ENCODE measurements at places on chromosomes 6 and 20.
A peak's percentile ranks its signal among the peaks of the same experiment; 100 is the strongest.

GRCh38 chr6:10411131-10411970 lies 3.5 kb downstream of the TFAP2A start:
- DNase-seq: peak; percentile 77

DNA sequence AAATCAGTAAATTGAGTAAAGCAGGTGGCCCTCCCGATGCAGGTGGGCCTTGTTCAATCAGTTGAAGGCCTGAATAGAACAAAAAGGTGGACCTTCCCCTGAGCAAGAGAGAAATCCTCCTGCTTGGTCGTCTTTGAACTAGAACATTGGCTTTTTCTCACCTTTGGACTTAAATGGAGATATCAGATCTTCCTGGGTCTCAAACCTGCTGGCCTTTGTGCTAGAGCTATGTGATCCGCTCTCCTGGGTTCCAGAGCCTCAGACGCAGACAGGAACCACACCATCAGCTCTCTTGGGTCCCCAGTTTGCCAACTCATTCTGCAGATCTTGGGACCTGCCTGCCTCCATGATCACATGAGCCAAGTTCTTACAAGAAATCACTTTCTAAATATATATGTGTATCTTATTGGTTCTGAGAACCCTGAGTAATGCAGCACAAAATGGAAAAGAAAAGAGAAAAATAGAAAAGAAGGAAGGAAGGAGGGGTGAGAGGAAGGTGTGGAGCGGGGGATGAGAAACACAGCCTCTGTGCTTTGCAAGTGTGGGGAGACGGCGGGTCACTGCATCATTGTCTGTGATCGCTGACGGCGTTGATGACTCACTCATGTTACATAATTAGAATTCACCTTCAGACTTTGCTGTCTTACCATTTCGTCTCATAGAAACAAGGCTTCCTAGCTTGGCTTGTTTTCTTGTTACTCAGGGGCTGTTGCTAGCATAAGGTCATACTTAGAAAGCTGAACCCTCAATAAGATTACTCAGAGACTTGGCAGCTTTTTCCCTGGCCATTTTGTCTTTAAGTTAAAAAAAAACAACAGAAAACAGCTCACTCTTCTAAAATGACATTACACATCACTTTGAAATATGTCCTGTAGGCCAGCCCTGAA lies 85.7 kb upstream of the NEDD9 start:
- peak; percentile 90 for DNase-seq

GRCh38 chr20:51310216-51310615 lies 232.3 kb downstream of the NFATC2 start:
- DNase-seq: no peak

DNA sequence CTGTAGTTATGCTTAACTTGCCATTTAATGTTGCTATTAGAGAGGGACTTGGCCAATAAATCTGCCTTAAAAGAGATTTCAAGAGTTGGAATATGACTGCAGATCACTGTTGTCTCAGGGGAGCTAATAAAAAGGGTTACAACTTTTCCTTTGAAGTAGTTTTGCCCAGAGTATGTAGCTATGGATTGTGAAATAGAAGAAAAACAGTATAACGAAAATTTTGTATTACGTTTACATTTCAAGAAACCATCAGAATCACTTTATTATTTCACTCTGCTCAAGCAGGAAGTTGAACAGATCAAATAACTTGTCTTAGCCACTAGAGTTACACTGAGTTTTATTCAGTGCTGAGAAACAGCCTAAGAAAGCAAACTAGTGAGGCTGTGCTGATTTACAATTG lies 3.0 kb upstream of the ZSCAN26 start:
- no peak for DNase-seq

- DNase-seq: peak; percentile 38
Observed at GRCh38 chr20:57614490-57615444, 5.5 kb downstream of the ZBP1 start.

- DNase-seq: no peak
Observed at GRCh38 chr6:160998217-160998616, 6.6 kb downstream of the MAP3K4 start.

- DNase-seq: no peak
Observed at GRCh38 chr20:8352486-8352885, 220.4 kb downstream of the PLCB1 start.

DNA sequence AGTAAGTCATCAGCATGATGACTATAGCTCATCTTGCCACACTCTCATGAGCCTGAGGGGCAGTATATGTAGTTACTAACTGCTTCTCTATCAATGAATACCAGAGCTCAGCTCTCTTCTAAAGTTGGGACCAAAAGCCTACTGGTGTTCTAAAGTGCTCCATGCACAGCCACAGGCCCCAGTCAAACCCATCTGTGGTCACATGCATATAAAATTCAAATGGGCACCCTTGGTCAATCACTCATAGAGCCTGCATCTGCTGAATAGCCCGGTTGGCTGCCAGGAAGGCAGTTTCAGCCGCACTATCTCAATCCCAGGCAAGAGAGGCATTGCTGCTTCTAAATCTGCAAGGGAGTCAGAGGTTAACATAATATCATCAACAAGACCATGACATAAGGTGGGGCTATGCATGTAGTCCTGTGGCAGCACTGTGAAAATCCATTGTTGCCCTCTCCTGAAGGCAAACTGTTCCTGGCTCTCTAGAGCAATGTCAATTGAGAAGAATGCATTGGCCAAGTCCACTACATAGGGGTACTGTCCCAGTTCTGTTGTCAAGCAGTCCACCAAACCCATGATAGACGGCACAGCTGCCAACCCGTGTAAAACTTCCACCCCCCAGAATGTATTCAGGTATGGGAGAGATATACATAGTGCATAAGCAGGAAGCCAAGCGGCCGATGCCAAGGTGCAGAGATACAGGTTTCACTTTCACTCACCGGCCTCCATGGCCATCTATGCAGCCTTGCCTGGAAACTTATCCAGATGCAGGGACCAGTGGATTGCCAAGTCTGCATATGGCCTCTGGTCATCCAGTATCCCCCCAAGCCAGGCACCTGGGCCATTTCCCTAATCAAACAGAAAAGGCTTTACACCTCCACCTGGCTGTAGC lies 76.2 kb downstream of the ALDH8A1 start:
- no peak for DNase-seq

DNA sequence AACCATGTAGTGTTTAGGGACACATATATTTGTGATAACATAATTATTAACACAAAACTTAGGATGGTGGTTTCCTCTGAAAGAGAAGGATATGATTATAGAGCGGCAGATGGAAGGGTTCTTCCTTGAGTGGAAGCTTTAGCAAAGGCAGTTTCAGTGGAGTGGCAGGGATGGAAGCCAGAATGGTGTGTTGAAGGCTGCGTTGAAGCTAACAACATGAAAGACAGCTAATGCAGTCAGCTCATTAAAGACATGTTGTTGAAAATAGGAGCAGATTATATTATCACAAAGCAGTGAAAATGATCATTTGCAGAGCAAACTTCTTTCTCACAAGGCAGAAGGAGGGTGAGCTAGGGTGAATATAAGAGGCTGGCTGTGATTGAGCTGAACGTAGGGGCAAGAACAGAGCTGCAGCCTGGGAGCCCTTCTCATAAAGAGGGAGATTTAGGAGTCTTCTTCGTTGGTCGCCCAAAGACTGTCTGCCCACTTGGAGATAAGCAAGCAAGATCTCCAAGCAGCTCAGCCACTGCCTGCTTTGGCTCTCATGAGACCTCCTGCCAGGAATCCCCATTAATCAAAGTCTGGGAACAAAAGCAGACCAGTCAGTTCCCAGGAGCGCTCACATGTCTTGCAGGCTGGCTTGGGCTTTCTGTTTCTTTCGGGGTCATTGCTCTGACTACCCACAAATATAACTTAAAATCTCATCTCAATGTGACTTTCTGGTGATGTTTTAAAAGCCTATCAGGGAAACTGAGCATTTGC lies 2.6 kb upstream of the ANKRD6 start:
- no peak for DNase-seq

DNA sequence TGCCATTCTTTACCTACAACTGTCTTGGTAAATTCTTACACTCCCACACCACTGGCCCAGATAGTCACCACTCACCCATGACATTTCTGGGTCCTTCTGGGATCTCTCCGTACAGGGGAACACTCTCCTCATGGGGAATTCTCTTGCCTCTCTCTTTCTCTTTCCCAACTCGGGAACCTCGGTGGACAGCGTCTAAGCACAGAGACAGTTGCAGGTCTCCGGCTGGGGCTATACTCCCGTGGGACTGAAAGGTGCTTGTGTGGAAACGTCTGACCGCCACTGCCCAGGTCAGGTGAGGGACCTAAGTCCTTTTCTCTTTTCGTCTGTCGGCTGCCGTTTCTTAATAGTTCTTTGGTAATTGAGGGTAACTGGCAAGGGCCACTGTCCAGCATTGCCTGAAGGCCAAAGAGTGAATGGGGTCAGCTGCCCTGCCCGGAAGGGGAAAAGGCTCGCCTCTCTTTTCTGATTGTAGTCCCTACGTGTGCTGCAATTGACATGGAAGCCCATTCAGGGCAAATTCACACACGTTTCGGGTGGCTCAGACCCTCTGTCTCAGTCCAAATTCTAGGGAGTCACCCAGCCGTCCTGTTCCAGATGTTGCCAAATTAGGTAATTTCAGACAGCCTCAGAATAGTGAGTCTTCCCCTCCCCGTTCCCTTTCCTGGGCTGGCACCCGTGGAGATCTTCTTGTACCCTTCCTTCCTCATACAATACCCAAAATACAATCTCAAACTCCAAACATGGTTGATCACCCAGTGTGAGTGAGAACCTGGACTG lies 31.2 kb upstream of the RIPK1 start:
- no peak for DNase-seq

DNA sequence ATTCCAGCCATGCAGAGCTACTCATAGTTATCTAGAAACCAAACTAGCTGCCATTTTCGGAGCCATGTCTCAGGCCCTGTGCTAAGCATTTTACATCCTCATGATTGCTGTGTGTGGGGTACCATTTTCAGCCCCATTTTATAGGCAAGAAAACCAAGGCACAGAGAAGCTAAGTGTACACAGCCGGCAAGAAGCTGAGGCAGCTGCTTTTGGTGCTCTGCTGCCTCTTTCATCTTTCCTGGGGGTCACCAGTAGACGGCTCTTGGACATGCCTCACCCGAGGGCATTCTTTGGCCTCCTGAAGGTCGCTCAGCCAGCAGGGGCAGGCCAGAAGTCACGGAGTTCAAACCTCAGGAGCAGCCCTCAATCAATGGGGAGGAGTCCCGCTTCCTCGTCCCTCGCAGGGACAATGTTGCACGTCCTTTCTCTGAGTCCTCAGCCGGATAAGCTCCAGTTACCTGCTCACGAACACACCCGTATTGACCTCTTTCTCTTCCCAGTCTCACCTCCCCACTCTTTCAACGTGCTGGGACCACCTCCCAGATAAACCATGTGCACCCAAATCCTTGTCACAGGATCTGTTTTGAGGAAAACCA lies 82.6 kb upstream of the BLCAP start:
- DNase-seq: no peak

- DNase-seq: no peak
Observed at GRCh38 chr6:18350271-18350670, 36.9 kb upstream of the RNF144B start.

GRCh38 chr6:116169880-116170279 lies 43.9 kb upstream of the COL10A1 start:
- DNase-seq: no peak

DNA sequence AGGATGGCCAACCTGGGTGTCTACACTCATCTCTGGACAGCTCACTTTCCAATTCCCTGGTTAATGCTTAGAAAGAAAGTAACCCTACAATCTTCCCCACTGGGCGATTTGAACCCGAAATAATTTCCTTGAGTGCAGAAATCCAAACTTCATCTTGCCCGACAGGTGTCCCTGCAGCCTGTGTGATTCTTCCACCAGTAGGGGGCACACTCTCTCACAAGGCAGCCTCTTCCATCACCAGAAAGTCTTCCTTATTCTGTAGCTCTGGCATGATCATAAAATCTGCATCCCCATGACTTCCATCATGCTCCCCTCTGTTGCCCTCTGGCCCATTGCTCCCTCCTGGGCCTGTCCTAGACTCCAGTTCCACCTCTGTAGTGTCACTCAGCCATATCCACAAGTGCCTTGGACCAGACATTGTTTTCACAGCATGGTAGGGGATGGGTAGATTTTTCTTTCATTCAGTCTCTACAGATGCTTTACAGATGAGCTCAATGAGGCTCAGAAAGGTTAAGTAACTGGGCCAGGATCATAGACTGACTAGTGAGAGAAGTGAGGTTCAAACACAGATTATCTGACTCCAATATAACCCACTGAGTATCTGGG lies 170.4 kb upstream of the SPTLC3 start:
- DNase-seq: no peak

- no peak for DNase-seq
Observed at GRCh38 chr6:111813237-111813636, 60.0 kb downstream of the FYN start.

DNA sequence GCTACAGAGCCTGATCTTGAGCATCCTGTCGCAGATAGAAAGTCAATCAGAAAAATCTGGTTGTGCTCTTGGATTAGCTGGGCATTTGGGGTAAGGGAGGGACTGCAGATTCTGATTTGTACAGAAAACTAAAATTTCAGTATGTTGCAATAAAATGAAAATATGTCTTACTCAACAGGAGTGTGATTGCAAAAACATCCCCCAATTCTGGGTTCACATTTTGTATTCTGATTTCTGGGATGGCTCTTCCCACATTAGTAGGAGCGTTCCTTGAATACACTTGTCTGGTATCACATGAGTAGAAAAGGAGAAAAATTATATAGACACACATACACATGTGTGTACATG lies 40.5 kb downstream of the PANK2 start:
- DNase-seq: no peak

GRCh38 chr6:151103266-151103665 lies 136.5 kb upstream of the AKAP12 start:
- no peak for DNase-seq

- DNase-seq: peak; percentile 99
Observed at GRCh38 chr6:149454346-149454848, 30.4 kb downstream of the ZC3H12D start.

GRCh38 chr6:41527721-41528408 lies 18.3 kb upstream of the FOXP4 start:
- no peak for DNase-seq

GRCh38 chr6:16956361-16956760 lies 145.5 kb upstream of the STMND1 start:
- DNase-seq: no peak

DNA sequence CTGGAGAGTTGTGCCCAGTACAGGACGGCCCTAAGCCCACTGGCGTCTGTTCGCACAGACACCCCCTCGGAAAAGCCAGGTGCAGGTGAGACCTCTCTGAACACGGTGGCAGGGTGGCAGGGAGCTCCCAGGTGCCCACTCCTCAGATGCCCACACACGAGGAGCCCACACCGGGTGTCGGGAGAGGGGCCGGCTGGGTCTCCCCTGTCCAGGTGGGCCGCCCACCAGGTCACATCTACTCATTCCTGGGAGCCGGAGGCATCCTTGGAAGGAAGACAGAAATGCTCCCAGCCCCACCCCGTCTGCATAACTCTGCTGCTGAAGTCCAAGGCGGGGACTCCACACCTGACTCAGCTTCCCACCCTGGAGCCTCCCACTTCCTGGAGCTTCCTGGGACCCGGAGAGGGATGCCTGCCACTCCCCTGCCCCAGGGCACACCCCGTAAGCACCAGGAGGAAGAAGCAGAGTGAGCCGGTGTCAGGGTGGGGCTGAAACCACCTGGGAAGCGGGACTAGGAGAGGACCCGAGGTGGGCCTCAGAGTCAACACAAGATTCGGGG lies 2.5 kb downstream of the SRMS start:
- no peak for DNase-seq

All from posterior vena cava (tissue), 2 donors.